Keratinocyte (primary cell): ENCODE measurements at places on chromosomes 2 and 18. TPM values are rescaled to one million over a fixed set of nuclear protein-coding genes. Genes with fewer than 3 reads are reported as not detected.

Gene ABHD1
- not detected in 3 replicates for polyA plus RNA-seq

GRCh38 chr2:231621051-231621879 is 28.6 kb downstream of the TEX44 start:
- no peaks in the 10 kb centered on the region for H3K36me3 ChIP-seq
- peak overlapping the region; percentile 21 for H3K27ac ChIP-seq
- H3K4me1 ChIP-seq: peaks cover 42% of the 10 kb centered on the region
- DNase-seq: no peak
- H3K4me3 ChIP-seq: no peak overlapping the region

DNA sequence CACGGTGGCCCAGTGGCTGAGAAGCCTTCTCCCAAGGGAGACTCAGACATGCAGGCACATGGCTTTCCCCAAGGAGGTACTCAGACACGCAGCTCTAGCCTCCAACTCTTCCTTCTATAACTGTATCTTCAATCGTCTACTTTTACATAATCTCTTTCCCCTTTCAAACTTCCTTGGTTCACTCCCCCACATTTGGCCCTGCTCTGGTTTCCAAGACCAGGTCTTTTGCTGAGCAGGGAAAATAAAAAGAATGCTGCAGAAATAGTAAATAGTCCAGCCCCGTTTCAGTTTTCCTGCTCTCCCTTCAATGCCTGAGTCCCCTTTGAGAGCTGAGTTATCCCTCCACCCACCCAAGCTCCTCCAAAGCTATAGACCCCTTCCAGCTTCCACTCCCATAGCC is 635.0 kb downstream of the ARHGAP15 start:
- H3K4me3 ChIP-seq: no peak overlapping the region
- H3K36me3 ChIP-seq: no peaks in the 10 kb centered on the region
- DNase-seq: no peak
- H3K4me1 ChIP-seq: no peaks in the 10 kb centered on the region
- H3K27ac ChIP-seq: no peak overlapping the region

DNA sequence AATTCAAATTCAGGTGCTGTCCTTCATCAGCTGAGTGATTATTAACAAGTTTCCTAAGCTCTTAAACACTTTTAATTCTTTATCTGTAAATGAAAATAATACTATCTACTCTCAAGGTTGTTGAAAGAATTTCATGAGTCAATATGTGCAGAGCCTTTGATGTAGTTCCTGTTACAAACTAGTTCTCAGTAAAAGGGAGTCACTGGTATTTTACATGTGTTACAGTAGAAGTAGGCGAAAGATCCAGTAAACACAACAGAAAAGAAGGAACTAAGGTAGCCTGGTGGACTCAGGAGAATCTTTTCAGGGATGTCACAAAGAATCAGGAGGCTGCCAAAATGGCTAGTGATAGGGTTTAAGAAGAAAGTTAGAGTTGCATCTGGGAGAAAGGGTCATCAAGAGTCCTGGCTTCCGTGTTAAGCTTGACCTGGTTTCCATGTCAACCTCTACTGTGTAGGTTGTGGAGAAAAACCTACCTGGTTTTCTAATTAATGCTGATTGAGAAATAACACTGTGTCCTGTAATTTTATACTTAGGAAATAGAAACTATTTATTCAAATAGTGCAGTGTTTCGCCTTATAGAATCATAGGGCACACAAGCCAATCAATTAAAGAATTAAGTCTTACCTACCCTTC is 58.3 kb upstream of the TRIB2 start:
- H3K4me3 ChIP-seq: no peak overlapping the region
- no peak for DNase-seq
- no peaks in the 10 kb centered on the region for H3K27me3 ChIP-seq
- no peak overlapping the region for H3K27ac ChIP-seq

Gene ALPP
- not detected in 3 replicates for polyA plus RNA-seq

DNA sequence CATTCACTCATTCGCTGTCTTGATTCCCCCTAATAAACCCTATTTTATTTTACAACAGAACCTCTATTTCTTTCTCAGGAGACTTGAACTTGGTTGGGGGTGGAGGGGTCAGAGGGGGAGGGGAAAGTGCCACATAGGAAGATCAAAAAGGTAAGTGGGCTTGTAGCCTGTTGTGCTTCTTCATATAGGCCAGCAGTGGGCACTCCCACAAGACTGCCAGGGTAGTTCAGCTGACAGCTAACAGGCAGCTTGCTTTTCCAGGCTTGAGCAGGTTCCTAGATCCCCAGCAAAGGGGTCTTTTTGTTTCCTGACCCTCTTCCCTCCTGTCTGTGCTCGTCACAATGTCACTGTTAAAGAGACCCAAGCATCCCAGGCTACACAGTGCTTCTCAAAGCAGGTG is 829 bp upstream of the KIAA2012 start:
- H3K27ac ChIP-seq: no peak overlapping the region
- H3K36me3 ChIP-seq: no peaks in the 10 kb centered on the region
- H3K4me1 ChIP-seq: no peaks in the 10 kb centered on the region

GRCh38 chr2:75375646-75376582 is 176.6 kb upstream of the TACR1 start:
- H3K27ac ChIP-seq: no peak overlapping the region
- no peak for DNase-seq
- no peaks in the 10 kb centered on the region for H3K36me3 ChIP-seq
- H3K4me1 ChIP-seq: peaks cover 25% of the 10 kb centered on the region

Gene ST8SIA5
- under 0.01 to 0.10 TPM (median 0.02 TPM) in 3 replicates for polyA plus RNA-seq

- peaks cover 5% of the 10 kb centered on the region for H3K27me3 ChIP-seq
- no peak overlapping the region for H3K27ac ChIP-seq
- peaks cover 12% of the 10 kb centered on the region for H3K4me1 ChIP-seq
- DNase-seq: no peak
- no peak overlapping the region for H3K4me3 ChIP-seq
- no peaks in the 10 kb centered on the region for H3K36me3 ChIP-seq
Observed at GRCh38 chr2:210227290-210228088, 2.2 kb upstream of the ACADL start.

Gene RGPD5
- polyA plus RNA-seq: 7.7 to 8.8 TPM (median 7.9 TPM) in 3 replicates

DNA sequence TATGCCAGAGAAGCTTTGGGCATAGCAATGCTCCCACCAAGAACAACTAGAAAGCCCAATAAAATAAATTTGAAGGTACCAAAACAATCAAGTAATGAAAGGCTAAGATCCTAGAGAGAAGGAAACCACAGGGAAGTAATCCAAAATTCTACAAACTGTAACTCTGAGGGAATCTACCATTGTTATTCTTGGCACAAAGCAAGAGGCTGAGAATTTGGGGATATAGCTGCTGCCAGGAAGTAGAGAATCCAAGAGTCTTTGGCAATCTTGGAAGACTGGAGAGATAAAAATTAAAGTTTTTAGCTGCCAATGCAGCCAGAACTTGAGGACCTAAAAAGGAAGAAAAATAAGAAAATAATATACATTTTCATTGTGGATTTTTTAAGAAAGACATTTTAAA is 68.5 kb downstream of the PIGN start:
- no peaks in the 10 kb centered on the region for H3K4me1 ChIP-seq
- no peak overlapping the region for H3K27ac ChIP-seq
- no peak for DNase-seq
- H3K36me3 ChIP-seq: no peaks in the 10 kb centered on the region
- no peak overlapping the region for H3K4me3 ChIP-seq

- H3K4me3 ChIP-seq: no peak overlapping the region
- no peaks in the 10 kb centered on the region for H3K27me3 ChIP-seq
- H3K27ac ChIP-seq: peak overlapping the region; percentile 1
- H3K4me1 ChIP-seq: peaks cover 12% of the 10 kb centered on the region
- no peaks in the 10 kb centered on the region for H3K36me3 ChIP-seq
Observed at GRCh38 chr2:158477202-158477601, 20.4 kb downstream of the PKP4 start.

DNA sequence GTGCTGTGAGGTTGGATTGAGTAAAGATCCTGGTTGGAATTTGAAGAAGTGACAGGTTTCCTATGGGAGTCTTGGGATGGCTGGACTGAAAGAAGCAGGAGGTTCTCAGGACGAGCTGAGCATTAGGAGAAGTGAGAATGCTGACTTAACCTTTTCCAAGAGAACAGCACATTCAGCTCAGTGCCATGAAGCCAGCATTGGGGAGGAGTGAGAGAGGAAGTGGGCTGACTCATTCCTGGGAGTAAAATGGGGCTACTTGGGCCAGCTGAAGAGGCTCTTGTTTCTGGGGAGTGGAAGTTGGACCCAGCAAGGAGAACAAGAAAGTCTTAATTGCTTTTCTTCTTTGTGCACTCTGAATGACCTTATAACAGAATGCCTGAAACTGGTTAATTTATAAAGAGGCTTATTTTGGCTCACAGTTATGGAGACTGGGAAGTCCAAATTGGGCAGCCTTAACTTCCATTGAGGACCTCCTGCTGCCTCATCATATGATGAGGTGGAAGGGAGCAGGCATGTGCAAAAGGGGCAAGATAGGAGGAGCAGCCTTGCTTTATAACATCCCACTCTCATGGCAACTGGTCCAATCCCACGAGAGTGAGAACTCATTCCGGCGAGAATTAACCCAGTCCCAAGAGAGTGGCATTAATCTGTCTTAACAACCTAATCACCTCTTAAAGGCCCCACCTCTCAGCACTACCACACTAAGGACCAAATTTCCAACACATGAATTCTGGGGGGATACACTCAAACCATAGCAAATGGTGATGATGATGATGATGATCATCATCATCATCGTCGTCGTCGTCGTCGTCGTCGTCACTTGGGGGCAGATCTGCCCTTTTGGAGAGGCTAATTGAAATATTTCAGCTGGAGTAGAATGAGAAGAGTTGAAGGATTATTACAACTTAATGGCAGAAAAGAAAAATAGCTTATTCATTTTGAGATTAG is 26.1 kb downstream of the DGUOK start:
- no peak for DNase-seq
- no peak overlapping the region for H3K27ac ChIP-seq
- no peak overlapping the region for H3K4me3 ChIP-seq
- H3K4me1 ChIP-seq: peaks cover 13% of the 10 kb centered on the region

Gene CNDP1
- polyA plus RNA-seq: not detected in 3 replicates

DNA sequence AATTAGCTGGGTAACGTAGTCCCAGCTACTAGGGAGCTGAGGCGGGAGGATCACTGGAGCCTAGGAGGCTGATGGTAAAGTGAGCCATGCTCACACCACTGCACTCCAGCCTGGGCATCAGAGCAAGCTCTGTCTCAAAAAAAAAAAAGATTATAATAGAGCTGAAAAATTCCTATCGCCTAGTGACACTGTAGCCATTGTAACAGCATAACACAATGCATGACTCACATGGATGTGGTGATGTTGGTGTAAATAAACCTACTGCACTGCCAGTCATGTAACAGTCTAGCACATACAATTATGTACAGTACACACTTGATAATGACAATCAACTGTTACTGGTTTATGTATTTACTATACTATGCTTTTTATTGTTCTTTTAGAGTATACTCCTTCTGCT is 39.6 kb downstream of the MGAT4A start:
- no peaks in the 10 kb centered on the region for H3K36me3 ChIP-seq
- no peaks in the 10 kb centered on the region for H3K27me3 ChIP-seq
- H3K27ac ChIP-seq: no peak overlapping the region
- DNase-seq: no peak

Gene NGEF
- 0.03 to 0.17 TPM (median 0.13 TPM) in 3 replicates for polyA plus RNA-seq

- no peak overlapping the region for H3K4me3 ChIP-seq
- H3K27me3 ChIP-seq: no peaks in the 10 kb centered on the region
- no peaks in the 10 kb centered on the region for H3K36me3 ChIP-seq
Observed at GRCh38 chr2:40168032-40168431, 283.9 kb downstream of the SLC8A1 start.

GRCh38 chr18:33923980-33924379 is 300.7 kb downstream of the NOL4 start:
- H3K27me3 ChIP-seq: no peaks in the 10 kb centered on the region
- no peak overlapping the region for H3K4me3 ChIP-seq
- H3K36me3 ChIP-seq: no peaks in the 10 kb centered on the region
- DNase-seq: no peak

DNA sequence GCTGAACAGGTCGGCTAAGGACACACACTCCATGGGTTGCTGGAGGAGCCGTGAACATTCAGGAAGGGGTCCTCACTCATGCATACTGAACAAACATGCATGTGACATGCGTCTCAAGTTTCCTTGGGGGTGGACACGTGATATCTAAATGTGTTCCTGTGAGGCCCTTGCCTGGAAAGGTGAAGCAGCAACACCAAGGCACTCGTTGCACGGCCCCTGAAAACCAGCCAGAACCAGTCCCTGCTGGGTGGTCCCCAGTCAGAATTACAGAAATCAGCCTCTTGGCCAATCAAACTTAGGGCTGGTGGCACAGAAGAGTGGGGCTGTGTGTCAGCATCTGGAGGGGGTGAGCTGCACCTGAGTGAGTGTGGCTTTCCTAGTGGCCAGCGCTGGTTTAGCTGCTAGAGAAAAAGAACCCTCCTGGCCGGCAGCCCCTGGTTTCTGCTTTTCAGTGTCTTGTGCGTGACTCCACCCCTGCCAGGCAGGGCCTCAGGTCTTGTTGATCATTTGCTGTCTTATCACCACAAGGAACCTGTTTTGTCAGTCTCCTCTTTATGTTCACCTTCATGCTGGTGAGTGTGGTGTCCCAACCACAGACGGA is 3.2 kb upstream of the AQP12B start:
- no peak overlapping the region for H3K27ac ChIP-seq
- H3K36me3 ChIP-seq: no peaks in the 10 kb centered on the region
- no peaks in the 10 kb centered on the region for H3K4me1 ChIP-seq
- peaks cover 16% of the 10 kb centered on the region for H3K27me3 ChIP-seq

DNA sequence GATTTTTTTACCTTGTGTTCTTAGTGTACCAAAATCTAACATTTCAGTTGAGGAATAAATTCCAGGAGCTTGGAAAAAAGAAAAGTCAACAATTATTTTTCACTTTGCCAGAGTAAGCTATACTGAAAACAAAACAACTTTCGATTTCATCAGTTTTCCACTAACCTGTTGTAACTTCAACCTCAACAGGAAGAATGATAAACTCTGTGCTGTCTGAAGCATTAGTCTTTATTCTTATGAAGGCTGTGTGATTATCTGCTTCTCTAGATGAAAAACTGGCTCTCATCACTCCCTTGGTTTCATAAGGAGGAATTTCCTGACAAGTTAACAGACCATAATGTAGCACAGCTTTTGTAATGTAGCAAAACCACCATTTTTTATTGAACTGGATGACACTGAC is 121.2 kb downstream of the ZAP70 start:
- DNase-seq: no peak
- H3K4me3 ChIP-seq: no peak overlapping the region
- peaks cover 8% of the 10 kb centered on the region for H3K36me3 ChIP-seq
- H3K27ac ChIP-seq: no peak overlapping the region
- no peaks in the 10 kb centered on the region for H3K4me1 ChIP-seq
- H3K27me3 ChIP-seq: no peaks in the 10 kb centered on the region

Gene STK17B
- 4.8 to 11.0 TPM (median 7.7 TPM) in 3 replicates for polyA plus RNA-seq

Gene ARHGEF33
- 0.06 to 0.21 TPM (median 0.09 TPM) in 3 replicates for polyA plus RNA-seq

GRCh38 chr2:28352104-28352503 is 40.6 kb upstream of the FOSL2 start:
- DNase-seq: no peak
- H3K4me3 ChIP-seq: no peak overlapping the region
- peaks cover 7% of the 10 kb centered on the region for H3K4me1 ChIP-seq
- H3K27me3 ChIP-seq: no peaks in the 10 kb centered on the region
- H3K36me3 ChIP-seq: no peaks in the 10 kb centered on the region

DNA sequence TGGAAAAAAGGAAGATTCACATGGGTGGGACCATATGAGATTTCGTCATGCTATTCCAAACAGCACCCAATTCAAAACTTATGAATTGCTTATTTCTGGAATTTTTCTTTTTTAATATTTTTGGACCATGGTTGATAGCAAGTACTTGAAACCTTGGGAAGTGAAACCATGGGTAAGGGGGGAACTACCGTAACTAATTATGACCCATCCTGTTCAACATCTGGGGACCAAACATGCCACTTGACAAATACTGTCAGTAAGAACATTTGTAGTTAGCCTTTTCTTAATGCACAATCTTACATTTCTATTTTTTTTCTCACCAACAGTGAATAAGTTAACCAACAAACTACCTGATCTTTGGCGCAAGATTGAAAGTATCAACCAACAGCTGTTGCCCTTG is 105.7 kb upstream of the TTC39C start:
- no peaks in the 10 kb centered on the region for H3K4me1 ChIP-seq
- DNase-seq: no peak
- H3K4me3 ChIP-seq: no peak overlapping the region

Gene ERMN
- not detected in 3 replicates for polyA plus RNA-seq
